ENCODE measurements at places on chromosomes 4 and X. TPM values are rescaled to one million over a fixed set of nuclear protein-coding genes. Genes with fewer than 3 reads are reported as not detected.

ETDC gene
- not detected for total RNA-seq

GBA3 gene
- not detected for total RNA-seq

MEPE gene
- not detected for total RNA-seq

STOX2 gene
- total RNA-seq: not detected

WNK3 gene
- total RNA-seq: 0.02 TPM

ZFP92 gene
- total RNA-seq: 2.4 TPM

BEND4 gene
- total RNA-seq: 0.47 TPM

GPRASP1 gene
- total RNA-seq: 0.44 TPM

MAP7D2 gene
- 0.39 TPM for total RNA-seq

GRCh38 chrX:69314436-69315348, 149.4 kb upstream of the PJA1 start:
- no peak for DNase-seq

GRCh38 chr4:65968831-65969558, 298.7 kb upstream of the EPHA5 start:
- no peak for DNase-seq

DNA sequence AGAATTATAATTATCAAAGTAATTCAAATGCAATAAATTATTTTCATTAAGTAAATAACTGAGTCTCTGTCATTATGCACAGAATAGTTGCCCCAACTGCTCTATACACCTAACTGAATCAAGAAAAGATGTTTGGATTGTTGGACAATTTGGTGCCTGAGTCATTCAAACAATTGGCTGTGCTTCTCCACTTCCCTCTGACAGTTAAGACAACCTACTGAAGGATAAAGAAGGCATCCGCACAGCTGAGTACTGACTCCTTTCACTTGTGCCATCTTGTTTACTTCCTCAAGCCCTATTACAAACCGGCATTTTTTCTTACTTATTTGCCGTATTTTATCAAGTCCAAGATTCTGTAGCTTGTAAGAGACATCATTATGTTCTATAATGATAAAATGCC, 110.6 kb upstream of the C1QTNF7 start:
- no peak for DNase-seq

- DNase-seq: no peak
Observed at GRCh38 chrX:107823456-107823855, 2.2 kb upstream of the MID2 start.

DNA sequence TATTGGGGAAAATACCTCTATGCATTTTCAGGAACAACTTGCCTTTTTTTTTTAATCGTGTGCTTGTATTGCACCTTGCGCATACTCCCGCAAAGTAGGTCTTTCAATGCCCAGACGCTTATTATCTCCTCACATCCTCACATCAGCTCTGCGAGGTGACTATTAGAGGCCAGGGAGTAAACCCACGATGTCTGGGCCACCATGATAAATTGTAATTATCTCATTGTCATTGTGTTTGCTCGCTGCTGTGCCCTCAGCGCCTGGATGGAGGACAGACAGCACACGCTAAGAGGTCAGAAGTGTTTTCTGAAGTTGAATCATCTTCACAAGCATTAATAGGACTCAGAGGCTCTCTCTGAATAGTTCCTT, 1.0 kb upstream of the RELL1 start:
- no peak for DNase-seq

GRCh38 chr4:17557880-17558279, 19.1 kb upstream of the LAP3 start:
- DNase-seq: no peak

DNA sequence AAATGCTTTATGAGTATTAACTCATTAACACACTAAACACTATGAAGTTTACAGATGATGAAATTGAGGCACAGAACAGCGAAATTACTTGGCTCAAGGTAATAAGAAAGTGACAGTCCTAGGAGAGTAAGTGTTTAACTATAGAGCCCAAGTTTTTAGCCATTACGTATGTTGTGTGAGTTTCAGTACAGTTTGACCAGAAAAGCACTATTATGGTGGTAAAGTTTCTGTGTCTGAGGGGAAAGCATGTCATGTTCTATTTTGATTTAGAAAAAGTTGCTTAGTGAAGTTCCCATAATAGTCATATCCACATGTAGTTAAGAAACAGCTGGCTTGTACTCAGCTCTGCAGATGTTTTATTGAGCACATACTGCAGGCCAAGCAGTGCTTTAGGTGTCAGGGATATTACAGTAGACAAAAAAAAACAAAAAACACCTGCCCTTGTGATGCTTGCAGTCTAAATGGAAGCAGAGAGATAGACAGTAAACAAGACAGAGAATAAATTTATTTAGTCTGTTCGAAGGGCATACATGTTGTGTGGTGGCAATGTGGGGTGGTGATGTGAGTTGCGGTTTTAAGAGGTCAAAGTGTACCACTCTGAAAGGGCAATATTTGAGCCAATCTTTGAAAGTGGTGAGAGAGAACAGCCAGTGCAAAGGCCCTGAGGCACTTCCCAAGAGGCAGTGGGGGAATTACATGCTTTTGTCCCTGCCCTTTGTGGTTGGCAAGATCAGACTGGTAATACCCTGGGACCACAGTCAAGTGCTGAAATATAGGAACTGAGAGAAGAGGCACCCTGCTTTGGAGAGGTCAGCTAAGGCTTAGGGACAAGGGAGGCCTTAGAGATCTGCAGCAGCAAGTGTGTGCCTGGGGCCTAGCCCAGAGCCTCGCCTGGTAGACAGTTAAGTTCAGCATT, 6.2 kb downstream of the TMEM131L start:
- DNase-seq: no peak

GRCh38 chr4:93031431-93032098, 727.8 kb downstream of the GRID2 start:
- DNase-seq: no peak

- DNase-seq: no peak
Observed at GRCh38 chrX:7586126-7586525, 256.8 kb upstream of the VCX start.

DNA sequence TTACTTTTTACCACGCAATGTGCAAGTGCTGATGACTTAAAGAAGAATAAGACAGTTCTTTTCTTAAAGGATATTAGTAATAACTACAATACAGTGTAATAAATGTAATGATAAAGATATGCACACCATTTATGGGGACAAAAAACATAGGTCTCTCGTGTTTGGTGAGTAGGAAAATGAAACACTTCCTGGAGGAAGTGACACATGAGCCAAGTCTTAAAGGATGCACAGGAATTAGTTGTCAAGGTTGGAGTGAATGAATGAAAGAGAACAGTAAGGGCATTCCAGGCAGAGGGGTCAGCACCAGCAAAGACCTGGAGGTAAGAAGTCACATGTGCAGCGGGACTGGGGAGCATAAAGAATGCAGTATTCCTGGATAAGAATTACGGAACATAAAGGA, 112.7 kb downstream of the SH3RF1 start:
- no peak for DNase-seq

DNA sequence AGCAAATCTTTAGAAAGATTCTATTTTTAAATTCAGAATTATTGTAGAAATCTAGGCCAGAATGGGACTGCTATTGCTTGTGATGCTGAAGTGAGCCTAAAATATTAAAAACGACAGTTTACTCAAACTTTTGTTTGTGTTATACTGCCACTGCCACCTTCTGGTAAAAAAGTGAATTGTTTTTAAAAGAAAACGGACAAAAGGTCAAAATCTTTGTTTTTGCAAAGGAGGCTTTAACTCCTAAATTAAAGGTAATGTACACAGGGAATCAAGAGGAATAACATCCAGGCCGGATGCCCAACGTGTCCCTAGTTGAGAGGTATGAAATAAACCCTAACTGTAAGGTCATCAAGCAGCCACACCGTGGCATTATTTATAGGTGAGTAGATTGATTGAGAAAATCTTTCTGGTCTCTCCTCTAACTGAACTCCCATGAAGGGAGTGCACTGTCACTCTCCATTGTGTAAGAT, 338.3 kb upstream of the GALNT7 start:
- no peak for DNase-seq

DNA sequence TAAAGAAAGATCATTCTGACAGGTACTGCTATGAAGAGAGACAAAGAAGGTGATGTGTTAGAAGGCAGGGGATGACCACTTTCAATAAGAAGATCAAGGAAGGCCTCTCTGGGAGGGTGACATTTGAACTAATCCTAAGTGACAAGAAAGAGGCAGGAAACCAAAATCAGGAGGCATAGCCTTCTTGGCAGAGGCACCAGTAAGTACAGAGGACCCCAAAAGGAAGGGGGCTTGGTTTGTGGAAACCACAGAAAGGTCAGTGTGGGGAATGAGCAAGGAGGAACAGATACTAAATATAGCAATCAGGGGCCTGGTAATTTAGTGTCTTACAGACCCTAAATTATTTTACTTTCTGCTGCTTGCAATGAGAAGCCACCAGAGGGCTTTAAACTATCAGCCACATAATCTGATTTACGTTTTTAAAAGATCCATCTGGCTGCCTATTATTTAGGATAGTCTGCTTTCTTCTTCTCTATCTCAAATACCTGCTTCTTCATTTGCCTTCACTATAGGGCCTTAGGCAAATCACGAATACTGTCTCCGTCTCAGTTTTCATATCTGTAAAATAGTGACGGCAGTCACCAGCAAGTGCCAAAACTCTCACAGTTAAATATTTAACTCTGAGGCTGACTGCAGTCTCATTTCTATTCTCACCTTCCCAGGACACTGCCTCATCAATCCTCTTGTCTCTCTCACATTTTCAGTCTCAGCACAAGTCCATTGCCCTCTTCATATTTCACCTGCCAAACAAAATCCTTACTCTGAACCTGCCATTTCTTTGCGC, 16.7 kb downstream of the NR3C2 start:
- DNase-seq: no peak

GRCh38 chrX:139388254-139388653, 142.3 kb upstream of the F9 start:
- DNase-seq: no peak

GRCh38 chr4:150952167-150952845, 62.8 kb downstream of the LRBA start:
- no peak for DNase-seq

DNA sequence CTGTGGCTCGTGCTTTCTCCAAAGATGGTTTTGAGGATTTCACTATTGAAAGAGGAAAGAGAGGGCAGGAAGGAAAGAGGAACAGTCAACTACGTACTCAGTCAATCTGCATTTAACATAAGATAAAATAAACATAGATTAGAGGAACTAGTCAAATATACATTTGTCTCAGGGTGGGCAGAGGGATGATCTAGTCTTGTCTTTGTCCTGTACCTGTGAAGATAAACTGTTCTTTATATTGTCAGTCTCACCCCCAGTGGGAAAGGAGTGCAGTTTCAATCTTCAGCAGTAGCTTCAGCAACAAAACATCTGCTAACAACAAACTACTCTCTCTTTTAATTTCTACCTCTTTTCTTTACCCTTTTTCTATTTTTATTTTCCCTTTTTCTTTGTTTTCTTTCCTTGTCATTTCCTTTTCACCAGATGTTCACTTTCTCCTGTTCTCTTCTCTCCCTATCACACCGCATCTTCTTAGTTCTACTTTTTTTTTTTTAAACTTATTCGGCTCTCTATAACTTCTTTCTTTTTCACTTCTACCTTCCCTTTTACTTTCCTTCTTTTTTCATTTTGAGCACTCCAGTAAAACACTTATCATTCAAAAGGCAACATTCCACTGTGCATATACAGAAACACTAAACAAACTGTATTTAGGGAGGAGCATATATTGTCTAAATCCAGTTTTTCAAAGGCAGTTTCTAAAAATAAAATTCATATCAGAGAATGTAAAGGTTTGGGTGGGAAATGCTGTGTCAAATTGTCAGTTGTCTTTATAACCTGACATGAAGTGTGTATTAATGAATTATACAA, 51.4 kb upstream of the GUCY1A1 start:
- no peak for DNase-seq

DNA sequence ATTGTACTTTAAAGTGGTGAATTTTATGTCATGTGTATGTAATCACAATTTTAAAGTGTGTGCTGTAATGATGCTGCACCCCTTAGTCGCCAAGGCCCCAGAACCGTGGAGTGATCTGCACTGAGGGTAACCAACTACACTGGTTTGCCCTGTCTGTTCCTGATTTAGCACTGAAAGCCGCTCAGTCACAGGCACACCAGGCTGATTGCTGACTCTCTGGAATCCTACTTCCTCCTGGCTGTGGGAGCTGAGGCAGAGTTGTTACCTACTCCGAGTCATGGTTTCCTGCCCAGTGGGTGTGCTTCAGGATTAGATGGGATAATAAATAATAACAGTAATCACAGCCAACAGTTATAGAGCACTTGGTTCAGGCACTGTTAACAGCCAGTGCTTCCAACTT, 645.4 kb downstream of the BCOR start:
- DNase-seq: no peak

DNA sequence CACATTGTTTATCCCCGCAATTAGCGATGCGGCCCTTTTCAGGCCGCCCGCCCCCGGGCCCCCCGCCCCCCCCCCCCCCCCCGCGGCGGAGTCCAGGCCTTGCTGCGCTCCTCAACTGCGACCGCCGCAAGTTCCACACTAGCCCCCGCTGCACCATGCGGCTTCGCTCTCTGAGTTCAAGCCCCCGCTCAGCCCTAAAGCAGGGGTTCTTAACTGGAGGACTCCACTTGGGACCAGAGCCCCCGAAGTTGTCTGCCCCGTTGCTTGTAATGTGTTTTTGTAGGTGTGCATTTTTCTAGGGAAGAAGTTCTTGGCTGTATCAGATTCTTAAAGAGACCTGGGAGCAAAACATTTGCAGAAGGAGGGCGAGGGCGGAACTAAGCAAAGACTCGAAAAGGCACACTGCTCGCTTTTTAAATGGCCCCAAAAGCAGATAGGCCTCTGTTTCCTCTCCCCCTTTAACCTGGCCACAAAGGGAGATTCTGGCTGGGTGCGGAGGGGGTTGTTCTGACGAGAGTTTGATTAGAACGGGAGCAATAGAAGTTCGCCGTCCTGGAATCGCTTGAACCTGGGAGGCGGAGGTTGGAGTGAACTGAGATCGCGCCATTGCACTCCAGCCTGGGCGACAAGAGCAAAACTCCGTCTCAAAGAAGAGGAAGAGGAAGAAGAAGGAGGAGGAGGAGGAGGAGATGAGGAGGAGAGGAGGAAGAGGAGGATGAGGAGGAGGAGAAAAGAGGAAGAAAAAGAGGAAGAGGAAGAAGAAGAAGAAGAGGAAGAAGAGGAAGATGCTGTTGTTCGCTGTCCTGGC, 2.3 kb upstream of the MSX1 start:
- DNase-seq: no peak

DNA sequence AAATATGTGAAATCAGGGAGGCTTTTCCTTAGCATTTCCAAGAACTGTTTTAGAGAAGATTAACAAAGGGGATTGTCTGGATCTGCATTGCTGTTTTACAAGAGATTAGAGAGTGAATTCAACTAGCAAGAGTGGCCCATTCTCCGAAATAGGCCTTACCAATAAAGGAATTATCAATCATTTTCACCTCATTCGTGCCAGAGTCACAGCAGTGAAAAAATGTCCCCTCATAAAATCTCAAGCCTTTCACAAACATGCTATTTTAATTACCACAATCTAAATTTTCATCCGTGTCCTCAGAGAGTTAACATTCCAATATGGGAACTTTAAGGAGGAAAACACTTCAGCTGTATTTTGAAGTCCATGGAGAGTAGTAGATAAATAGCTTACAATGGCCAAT, 979.6 kb downstream of the RPA4 start:
- DNase-seq: no peak

GRCh38 chr4:4838051-4838935, 21.2 kb upstream of the MSX1 start:
- DNase-seq: no peak

GRCh38 chr4:154073107-154073822, 284.4 kb upstream of the SFRP2 start:
- no peak for DNase-seq
